ENCODE measurements at places on chromosomes 7 and 10. TPM values are rescaled to one million over a fixed set of nuclear protein-coding genes. Genes with fewer than 3 reads are reported as not detected.

The AKR1C3 gene
- total RNA-seq, result 12.0 TPM

The EPDR1 gene
- total RNA-seq, result 2.7 TPM

DNA sequence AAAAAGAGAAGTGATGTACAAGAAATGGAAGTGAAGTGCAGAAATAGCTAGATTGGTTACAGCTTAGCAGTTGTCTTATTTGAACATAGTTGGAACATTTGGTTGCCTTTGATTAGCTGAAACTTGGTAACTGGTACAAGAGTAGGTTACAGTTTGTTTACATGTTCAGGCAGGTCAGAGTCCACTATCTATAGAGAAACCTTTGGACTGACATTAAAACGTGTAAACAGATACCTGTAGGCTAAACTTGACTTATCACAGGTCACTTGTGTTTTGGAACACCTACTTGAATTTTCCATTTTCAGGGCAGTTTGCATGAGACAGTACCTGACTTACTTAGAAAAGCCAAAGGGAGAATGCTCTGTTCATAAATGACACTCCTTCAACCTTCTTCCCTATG, 28.5 kb upstream of the CYP2C8 start:
- H3K27ac ChIP-seq, result no peak overlapping the region
- H3K4me1 ChIP-seq, result no peaks in the 10 kb centered on the region
- no peaks in the 10 kb centered on the region for H3K36me3 ChIP-seq
- no peaks in the 10 kb centered on the region for H3K27me3 ChIP-seq

GRCh38 chr10:1570416-1571051, 166.8 kb downstream of the ADARB2 start:
- no peak overlapping the region for H3K4me3 ChIP-seq
- DNase-seq, result peak; percentile 69
- H3K4me1 ChIP-seq, result no peaks in the 10 kb centered on the region
- H3K36me3 ChIP-seq, result no peaks in the 10 kb centered on the region
- H3K27me3 ChIP-seq, result no peaks in the 10 kb centered on the region

DNA sequence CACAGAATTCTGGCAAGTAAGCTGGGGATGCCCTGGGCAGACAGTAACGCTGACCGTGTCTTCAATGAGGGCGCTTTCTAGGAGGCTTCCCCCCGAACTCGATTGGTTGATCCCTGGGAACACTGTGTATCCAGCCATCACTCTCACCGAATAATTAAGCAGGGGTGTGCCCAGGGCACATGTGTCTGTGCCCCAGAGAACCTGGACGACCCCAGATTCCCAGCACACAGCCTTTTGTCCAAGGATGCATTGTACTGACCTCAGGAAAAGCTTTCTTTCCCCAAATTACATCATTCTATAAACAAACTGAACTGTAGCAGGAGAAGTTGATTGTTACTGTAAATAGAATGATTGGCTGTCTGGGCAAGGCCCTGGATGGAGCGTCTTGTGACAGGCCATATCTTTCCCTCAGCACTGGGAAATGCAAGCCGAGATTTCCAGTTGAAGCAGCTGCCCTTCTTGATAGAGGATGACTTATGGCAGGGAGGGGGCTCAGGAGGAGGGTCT, 6.6 kb upstream of the DEPP1 start:
- H3K27ac ChIP-seq, result no peak overlapping the region
- H3K4me3 ChIP-seq, result no peak overlapping the region
- peaks cover 7% of the 10 kb centered on the region for H3K4me1 ChIP-seq
- peak; percentile 42 for DNase-seq
- H3K27me3 ChIP-seq, result no peaks in the 10 kb centered on the region

DNA sequence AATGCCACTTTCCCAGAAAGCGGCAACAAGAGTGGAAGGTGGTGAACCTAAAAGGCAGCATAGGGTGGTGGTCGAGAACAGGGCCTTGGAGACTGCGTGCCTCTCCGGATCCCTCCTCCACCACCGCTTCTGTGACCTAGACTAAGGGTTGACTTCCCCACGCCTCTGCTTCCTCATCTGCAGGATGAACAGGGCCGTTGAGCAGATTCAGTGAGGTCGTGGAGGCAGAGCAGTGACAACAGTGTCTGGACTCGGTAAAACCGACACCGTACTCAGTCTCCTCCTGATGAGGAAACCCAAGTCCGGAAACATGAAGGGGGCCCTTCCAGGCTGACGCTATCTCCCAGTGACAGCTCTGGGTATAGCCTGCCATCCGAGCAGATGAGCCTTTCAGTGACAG, 162.6 kb downstream of the CELF2 start:
- no peak overlapping the region for H3K4me3 ChIP-seq
- no peak for DNase-seq
- H3K27ac ChIP-seq, result no peak overlapping the region

DNA sequence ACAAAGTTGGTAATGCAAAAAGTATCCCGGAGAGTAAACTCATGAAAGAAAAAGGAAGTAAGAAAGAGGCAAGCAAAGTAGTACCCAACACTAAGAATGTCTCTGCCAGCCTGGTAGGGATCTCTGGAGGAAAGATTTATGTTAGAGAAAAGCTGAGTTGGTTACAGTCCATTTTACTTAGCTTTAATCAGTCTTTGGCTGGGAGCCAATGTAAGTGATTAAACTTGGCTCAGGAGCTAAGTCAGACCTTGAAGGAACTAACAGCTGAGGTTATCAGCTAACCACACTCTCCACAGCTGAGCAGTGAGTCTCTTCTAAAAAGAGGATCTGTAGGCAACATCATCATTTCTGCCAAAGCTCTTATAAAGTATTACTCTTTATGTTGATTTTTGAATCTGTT, 148.0 kb downstream of the ANKRD7 start:
- H3K27ac ChIP-seq, result no peak overlapping the region
- no peaks in the 10 kb centered on the region for H3K36me3 ChIP-seq
- no peaks in the 10 kb centered on the region for H3K27me3 ChIP-seq
- no peaks in the 10 kb centered on the region for H3K4me1 ChIP-seq

- no peak overlapping the region for H3K4me3 ChIP-seq
- H3K27me3 ChIP-seq, result no peaks in the 10 kb centered on the region
- DNase-seq, result no peak
- no peaks in the 10 kb centered on the region for H3K4me1 ChIP-seq
Observed at GRCh38 chr7:139899328-139899955, 70.4 kb downstream of the TBXAS1 start.

GRCh38 chr7:18222636-18223035, 195.0 kb upstream of the PRPS1L1 start:
- H3K4me3 ChIP-seq, result no peak overlapping the region
- no peak overlapping the region for H3K27ac ChIP-seq
- no peak for DNase-seq
- no peaks in the 10 kb centered on the region for H3K36me3 ChIP-seq

DNA sequence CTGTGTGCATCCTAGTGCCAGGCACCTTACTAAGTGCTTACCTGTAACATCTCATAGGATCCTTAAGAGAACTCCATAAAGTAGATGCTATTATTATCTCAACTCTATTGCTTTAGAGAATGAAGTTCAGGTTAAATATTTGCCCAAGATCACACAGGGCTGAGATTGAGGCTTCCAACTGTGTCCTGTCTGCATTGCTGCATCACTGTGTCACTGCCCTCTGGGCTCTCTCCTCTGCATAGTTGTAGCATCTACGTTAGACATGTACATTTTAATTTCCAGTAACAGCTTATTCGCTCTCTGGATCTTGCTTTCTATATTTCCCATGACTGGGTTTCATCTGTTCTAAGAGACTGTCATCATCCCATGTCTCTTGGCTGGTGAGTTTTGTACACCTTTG, 63.6 kb upstream of the FZD8 start:
- no peak overlapping the region for H3K4me3 ChIP-seq
- no peaks in the 10 kb centered on the region for H3K36me3 ChIP-seq
- H3K27me3 ChIP-seq, result no peaks in the 10 kb centered on the region
- H3K4me1 ChIP-seq, result no peaks in the 10 kb centered on the region

DNA sequence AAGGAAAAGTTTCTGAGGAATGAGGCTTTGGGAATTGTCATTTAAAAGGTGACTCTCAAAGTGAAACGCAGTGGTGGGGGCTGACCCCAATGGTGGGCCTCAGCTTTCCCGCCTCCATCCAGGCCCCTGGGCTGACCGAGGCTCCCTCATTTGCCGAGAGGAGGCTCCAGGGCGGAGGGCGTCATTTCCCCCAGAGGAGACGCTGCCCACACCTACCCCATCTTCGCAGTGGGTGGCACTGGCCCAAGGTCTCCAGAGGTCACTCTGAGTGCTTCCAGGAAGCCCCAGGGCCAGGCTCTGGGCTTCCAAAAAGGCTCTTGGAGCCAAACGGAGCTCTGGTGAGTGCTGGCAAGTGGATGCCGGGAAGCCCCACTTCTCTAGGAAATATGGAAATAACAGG, 38.0 kb downstream of the TCERG1L start:
- no peaks in the 10 kb centered on the region for H3K27me3 ChIP-seq
- H3K4me1 ChIP-seq, result peaks cover 5% of the 10 kb centered on the region
- peak; percentile 33 for DNase-seq
- no peaks in the 10 kb centered on the region for H3K36me3 ChIP-seq
- no peak overlapping the region for H3K27ac ChIP-seq
- H3K4me3 ChIP-seq, result no peak overlapping the region

DNA sequence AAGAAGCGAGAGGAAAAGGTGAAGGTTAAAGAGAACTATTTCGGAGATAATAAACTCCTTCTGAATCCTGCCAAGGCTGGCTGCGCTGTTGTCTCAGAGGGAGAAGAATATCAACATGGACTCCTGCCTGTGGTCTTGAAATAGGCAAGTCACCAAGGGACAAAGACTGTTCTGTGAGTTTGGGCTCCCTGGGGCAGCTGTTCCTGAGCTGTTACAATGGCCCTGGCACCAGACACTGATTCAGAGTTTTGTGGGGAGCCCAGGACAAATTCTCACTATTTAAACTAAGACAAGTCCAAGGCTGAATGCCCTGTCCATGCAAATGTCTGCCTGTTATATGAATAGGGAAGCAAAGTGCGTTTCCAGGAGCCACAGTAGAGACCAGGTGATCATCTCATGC, 81.4 kb downstream of the PRPF18 start:
- peaks cover 10% of the 10 kb centered on the region for H3K4me1 ChIP-seq
- no peak for DNase-seq
- H3K36me3 ChIP-seq, result peaks cover 36% of the 10 kb centered on the region
- H3K27me3 ChIP-seq, result no peaks in the 10 kb centered on the region
- peak overlapping the region; percentile 56 for H3K27ac ChIP-seq

- no peak overlapping the region for H3K27ac ChIP-seq
- no peaks in the 10 kb centered on the region for H3K27me3 ChIP-seq
- no peaks in the 10 kb centered on the region for H3K36me3 ChIP-seq
- no peaks in the 10 kb centered on the region for H3K4me1 ChIP-seq
- no peak for DNase-seq
- H3K4me3 ChIP-seq, result no peak overlapping the region
Observed at GRCh38 chr10:22605168-22605567, 109.2 kb downstream of the PIP4K2A start.

DNA sequence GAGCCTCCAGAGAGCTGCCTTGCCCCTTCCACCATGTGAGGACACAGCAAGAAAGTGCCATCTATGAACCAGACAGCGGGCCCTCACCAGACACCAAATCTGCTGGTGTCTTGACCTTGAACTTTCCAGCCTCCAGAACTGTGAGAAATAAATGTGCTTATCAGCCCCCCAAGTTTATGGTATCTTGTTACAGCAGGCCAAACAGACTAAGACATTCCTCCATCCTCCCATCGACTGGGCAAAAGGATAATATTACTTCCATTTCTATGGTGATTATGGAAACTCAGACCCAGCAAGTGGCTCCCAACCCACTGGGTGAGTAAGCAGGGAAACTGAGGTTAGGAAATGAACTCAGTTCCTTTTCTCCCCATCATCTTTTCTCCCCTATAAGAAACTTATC, 288.4 kb downstream of the KCNMA1 start:
- H3K4me3 ChIP-seq, result no peak overlapping the region
- no peak for DNase-seq
- no peaks in the 10 kb centered on the region for H3K4me1 ChIP-seq
- H3K27me3 ChIP-seq, result no peaks in the 10 kb centered on the region
- no peak overlapping the region for H3K27ac ChIP-seq
- H3K36me3 ChIP-seq, result no peaks in the 10 kb centered on the region

GRCh38 chr10:117365612-117366011, 9.6 kb downstream of the PDZD8 start:
- H3K36me3 ChIP-seq, result no peaks in the 10 kb centered on the region
- no peak for DNase-seq
- H3K4me1 ChIP-seq, result no peaks in the 10 kb centered on the region
- H3K27ac ChIP-seq, result no peak overlapping the region
- no peaks in the 10 kb centered on the region for H3K27me3 ChIP-seq
- no peak overlapping the region for H3K4me3 ChIP-seq

DNA sequence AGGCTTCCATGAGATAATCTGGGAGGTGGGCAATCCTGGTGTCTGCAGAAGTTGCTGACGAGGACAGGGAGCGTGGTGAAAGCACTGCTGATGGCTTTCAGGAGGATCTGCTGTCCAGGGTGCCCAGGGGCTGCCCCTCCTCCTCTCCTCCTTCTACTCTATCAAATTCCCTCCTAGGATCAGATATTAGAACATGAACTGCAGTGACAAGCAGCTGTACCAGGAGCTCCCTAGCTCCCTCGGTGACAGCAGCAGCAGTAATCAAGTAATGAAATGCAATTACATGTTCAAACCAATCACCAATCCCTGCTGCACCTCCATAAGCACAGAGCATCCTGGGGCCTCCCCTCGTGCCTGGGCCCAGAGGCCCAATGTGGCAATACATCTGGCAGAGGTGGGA, 46.9 kb downstream of the GRID1 start:
- H3K27me3 ChIP-seq, result no peaks in the 10 kb centered on the region
- H3K27ac ChIP-seq, result no peak overlapping the region
- no peaks in the 10 kb centered on the region for H3K36me3 ChIP-seq
- no peaks in the 10 kb centered on the region for H3K4me1 ChIP-seq

DNA sequence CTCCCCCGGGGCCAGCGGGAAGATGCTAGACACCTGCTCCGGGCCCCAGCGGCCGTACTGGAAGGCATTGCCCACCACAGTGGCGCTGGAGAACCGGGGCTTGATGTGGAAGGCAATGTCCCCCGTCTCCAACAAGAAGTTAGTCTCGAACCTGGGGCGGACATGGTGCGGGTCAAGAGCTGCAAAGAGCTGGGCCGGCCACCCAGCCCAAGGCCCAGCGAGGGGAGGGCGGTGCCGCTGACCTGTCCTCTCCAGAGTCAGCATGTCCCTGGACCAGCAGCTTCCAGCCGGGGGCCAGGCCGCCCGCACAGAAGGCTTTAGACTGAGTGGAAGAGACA, 551 bp downstream of the GRIFIN start:
- H3K4me1 ChIP-seq, result no peaks in the 10 kb centered on the region
- H3K4me3 ChIP-seq, result no peak overlapping the region
- no peaks in the 10 kb centered on the region for H3K27me3 ChIP-seq
- peak; percentile 46 for DNase-seq

DNA sequence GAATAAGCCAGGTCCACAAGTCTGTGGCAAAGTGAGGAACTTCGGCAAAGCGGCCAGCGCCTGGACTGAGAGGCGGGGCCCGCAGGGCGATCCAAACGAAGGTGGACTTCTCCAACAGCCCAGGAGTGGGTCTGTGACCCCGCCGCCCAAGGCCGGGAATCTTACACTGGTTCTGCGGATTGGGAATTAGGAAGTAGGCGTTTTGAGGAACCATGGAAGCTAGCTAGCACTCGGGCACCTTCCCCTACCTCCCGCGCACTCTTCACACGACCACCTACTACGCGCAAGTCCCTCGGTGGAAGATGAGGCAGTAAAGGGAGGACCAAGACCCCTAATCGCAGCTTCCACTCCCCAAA, 570 bp upstream of the ARF5 start:
- H3K4me3 ChIP-seq, result peak overlapping the region; percentile 77
- no peak for DNase-seq
- H3K27ac ChIP-seq, result no peak overlapping the region
- H3K4me1 ChIP-seq, result peaks cover 17% of the 10 kb centered on the region

GRCh38 chr7:47331179-47331565, 250.7 kb downstream of the TNS3 start:
- H3K4me3 ChIP-seq, result no peak overlapping the region
- no peaks in the 10 kb centered on the region for H3K27me3 ChIP-seq
- H3K4me1 ChIP-seq, result peaks cover 13% of the 10 kb centered on the region
- H3K36me3 ChIP-seq, result no peaks in the 10 kb centered on the region

All from endodermal cell (in vitro differentiated cells).